Activated CD4-positive, alpha-beta T cell treated with anti-CD3 and anti-CD28 coated beads, Interleukin-2, amount 50 U/mL, for 48 hours (primary cell): ENCODE measurements at places on chromosomes 11 and 22.

DNA sequence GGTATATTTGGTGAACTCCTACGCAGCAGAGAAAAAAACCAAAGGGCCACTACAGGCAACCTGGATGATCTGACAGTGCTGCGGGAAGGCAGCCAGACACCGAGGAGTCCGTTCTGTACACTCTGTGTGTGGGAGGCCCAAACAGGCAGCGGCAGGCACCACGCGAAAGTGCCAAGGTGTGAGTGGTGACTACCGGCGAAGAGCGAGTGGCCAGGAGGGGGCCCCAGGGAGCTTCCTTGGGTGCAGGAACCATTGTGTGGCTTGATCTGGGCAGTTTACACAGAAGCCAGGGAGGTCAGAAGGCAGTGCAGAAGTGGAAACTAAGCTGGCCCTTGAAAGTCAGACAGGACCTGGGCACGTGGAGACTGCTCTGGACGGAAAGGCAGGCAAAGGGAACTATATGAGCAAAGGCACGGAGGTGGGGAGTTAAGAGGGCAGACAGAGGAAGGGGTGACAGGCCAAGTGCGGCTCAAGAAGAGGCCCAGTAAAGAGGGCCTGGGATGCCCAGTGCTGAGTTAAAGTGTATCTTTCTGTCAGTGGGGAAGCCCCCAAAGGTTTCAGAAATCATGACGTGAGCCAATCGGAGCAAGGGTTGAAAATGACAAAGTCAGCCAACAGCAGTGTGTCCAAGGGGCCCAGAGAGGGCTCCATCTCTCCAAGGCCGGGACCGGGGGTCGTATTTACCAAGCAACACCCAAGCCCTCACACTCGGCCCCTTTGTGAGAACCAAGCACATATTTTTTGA is 10.6 kb downstream of the TMEM184B start:
- peak; percentile 58 for DNase-seq

- DNase-seq, result no peak
Observed at GRCh38 chr22:22789233-22789921, 98.2 kb upstream of the IGLL5 start.

- no peak for DNase-seq
Observed at GRCh38 chr11:108224366-108224765, 1.5 kb downstream of the ATM start.

GRCh38 chr11:118081241-118081958 is 4.5 kb downstream of the TMPRSS4 start:
- DNase-seq, result no peak

GRCh38 chr22:38467438-38467903 is 425 bp upstream of the KDELR3 start:
- no peak for DNase-seq

- peak; percentile 36 for DNase-seq
Observed at GRCh38 chr11:14357881-14358728, 878 bp downstream of the RRAS2 start.

- no peak for DNase-seq
Observed at GRCh38 chr11:120500414-120501071, 11.0 kb upstream of the GRIK4 start.

DNA sequence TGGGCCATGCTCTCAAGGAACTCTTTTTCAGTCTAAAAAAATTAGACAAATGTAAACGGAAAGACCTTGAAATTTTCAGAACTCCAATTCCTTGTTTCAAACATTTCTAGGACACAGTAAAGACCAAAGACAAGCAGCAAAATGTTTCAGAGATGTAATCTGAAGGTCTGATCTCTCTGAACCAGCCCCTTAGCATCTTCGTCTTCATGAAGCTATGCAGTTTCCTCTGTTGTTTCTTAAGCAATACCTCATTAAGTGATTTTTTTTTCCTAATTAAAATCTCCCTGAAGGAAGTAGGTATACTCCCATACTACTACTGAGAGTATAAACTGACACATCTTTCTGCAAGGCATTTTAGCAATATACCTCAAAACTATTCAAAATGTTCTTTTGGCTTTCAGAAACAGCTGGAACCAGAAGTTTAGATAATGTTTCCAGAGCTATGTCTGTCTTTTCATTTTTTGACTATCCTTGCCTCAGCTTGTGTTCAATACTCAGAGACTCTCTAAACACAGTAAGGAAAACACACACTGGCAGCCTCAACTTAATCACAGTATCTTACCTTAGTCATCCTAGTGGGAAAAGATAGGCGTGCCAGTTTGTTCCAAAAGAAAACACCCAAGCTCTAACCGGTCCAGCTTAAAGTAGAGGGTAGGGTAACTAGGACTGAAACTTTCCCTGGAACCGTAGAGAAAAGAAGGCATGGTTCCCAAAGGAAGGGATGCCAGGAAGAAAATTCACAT is 25.1 kb downstream of the SBF2 start:
- no peak for DNase-seq

GRCh38 chr11:46361283-46362155 is 14.3 kb downstream of the DGKZ start:
- DNase-seq, result peak; percentile 73

DNA sequence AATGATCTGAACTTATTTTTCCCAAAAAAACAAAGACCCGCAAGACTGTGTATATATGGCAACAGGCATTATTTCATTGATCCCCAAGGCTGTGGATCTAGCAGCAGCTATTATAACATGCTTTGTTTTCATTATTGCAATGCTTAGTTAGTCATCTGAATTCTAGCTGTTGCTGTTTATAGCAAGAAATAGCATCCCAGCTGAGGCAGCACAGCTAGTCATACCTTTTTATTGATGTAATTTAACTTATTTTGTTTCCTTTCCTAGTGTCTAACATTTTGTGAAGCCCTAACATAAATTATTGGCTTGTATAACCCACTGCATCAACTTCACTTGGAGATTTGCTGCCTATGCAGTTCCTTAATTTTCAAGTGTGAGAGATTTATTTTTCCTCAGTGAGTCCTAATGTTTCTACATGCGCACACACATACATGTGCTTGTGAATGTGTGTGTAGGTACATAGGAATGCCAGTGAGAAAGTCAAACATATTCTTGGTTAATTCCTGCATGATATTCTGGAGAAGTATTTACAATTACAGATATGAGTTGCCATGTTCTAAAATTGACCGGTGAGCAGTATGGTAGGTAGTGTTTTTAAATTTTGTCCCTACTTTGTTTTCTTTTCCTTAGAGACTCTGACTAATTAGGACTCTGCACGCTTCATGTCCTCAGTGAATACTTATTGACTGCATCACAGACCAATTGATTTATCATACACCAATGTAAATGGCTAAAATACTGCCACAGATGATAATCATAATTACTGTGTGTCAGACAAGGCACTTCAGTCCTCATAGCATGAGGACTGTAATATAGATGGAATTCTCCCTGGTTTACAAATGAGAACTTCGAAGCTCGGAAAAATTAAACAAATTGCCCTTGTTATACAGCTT is 119.3 kb downstream of the WNT11 start:
- no peak for DNase-seq

- DNase-seq, result no peak
Observed at GRCh38 chr22:35010543-35010942, 55.4 kb upstream of the ISX start.

- no peak for DNase-seq
Observed at GRCh38 chr11:135006800-135007199, 594.8 kb upstream of the B3GAT1 start.

GRCh38 chr11:74019860-74020259 is 11.0 kb upstream of the UCP3 start:
- peak; percentile 73 for DNase-seq

DNA sequence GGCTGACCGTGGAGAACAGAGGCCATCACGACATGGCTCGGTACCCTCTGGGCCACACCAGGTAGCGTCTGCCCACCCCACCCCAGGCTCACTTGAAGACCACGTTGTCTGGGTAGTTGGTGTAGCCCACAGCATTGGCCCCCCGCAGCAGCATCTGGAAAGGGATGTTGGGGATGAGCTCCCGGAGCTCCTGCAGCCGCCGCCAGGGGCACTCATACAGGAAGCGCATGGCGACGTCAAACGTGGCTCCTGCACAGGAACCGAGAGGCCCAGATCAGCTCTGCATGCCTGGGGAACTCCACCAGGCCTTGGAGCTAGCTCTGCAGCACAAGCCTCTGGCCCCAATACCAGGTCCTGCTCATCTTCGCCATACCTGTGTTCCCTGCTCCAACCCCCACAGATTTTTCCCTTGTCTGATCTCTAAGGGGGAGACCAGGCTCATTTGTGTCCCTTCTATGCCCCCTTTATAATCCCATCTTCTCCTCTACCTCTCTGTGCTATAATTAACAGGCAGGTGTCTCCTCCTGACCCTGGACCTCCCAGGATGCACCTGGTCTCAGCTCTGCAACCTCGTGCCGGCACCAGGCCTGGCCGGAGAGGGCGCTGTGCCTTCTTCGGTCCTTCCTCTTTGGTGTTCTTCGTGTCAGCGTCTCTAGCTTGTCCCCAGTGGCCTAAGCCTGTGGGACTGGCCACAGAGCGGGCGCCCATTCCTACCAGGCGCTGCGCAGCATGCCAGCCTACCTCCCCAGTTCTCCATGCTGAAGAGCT is 5.0 kb upstream of the LRFN4 start:
- DNase-seq, result peak; percentile 52
